ENCODE measurements at places on chromosomes 6 and 20. TPM values are rescaled to one million over a fixed set of nuclear protein-coding genes. Genes with fewer than 3 reads are reported as not detected.

C4B gene
- total RNA-seq: 4.1 TPM

RAE1 gene
- 59.4 TPM for total RNA-seq

CDS2 gene
- 70.9 TPM for total RNA-seq

SMPD2 gene
- total RNA-seq: 22.8 TPM

SLC35D3 gene
- not detected for total RNA-seq
